ENCODE measurements at places on chromosomes 11 and 22. TPM values are rescaled to one million over a fixed set of nuclear protein-coding genes. Genes with fewer than 3 reads are reported as not detected.

DNA sequence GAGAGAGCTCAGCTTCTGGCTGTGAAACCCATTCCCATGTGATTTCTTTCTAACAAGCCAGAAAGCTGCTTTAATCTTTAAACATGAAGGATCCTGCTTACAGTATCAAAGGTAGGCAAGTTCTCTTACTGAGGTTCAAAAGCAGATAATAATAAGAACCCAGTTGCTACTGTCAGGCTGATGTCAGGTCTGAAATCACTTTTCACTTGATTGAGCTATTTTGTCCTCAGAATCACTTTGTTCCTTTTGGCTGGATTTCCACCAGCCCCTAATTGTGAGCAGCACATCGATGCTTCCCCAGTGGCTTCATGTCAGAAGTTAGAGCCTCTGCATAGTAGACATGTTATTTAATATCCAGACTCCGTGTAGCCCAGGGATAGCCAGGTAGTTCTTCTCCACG, 55.8 kb upstream of the CEP295 start:
- DNase-seq: no peak

- no peak for DNase-seq
These were observed 33.6 kb downstream of the USH1C start for GRCh38 chr11:17510507-17511206.

DNA sequence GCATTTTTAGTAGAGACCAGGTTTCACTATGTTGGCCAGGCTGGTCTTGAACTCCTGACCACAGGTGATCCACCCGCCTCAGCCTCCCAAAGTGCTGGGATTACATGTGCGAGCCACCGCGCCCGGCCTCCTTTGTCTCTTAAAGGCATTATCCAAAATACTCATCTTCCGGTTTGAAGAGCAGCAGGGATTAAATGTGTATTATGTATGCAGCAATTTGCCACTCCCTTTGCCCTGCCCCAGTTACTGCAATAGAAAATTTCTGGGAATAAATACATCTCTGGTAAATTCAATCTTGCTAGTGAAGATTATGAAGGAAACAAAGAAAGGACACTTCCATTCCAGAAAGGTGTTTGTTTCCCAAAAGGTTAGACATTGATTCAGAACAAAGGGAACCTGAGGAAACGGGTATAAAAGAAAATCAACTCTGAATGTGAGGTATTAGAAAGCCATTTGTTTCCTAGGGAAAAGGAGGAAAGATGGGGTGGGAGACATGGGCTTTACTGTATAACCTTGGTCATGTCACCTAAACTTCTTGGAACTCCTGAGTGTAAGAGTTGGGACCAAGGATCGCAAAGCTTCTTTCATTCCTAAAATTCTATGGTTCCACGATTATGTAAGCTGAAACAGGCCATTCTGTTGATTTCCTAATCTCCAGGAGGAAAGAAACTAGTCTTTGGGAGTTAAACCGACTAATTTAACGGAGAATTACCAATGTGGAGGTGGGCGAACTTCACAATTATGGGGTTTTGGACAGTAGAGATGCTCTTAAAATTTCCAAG, 959 bp upstream of the HIPK3 start:
- DNase-seq: no peak

GRCh38 chr11:69065147-69065710, 16.5 kb downstream of the TPCN2 start:
- no peak for DNase-seq

GRCh38 chr11:14520747-14521151, 563 bp upstream of the PSMA1 start:
- no peak for DNase-seq

- DNase-seq: no peak
These were observed 13.7 kb upstream of the POU2AF2 start for GRCh38 chr11:111231836-111232235.

GRCh38 chr11:46508360-46508759, 85.5 kb downstream of the AMBRA1 start:
- DNase-seq: no peak

DNA sequence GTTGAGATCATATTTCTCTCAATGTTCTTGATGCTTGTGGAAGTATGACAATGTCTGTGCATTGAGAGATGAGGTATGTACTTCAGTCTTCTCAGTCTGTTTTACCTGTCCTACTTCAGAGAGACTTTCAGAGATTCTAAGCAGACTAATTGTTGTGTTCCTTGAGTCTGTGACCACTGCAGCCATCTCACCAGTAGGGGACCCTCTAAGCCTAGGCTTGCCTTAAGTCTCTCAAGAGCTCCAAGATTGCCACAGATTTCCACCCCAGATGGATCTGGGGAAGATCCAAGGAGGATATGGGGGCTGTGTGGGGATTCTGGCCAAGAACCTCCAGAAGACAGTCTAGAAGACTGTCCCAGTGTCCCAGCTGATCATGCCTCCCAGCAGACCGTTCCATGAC, 179.9 kb upstream of the PLET1 start:
- DNase-seq: no peak

GRCh38 chr11:62885137-62885750, 4.5 kb downstream of the SLC3A2 start:
- DNase-seq: no peak

DNA sequence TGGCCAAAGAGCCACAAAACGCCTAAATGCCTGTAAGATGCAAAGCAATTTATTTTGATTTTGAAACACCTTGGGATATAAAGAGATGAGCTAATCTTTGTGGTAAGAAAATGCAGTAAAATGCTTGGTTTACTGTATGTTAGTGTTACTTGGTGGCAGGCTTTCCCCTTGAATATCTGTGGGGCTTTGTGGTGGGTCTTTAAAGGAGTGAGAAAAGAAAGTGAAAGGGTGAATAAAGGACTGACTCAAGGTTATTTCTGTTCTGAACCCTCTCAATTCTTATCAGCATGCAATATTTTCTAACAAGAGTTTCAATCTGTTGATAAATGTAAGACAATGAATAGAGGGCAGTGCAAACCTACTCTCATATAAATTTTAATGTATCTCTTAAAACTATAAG, 1555.9 kb upstream of the RAG2 start:
- DNase-seq: no peak

- DNase-seq: no peak
These were observed 118.0 kb downstream of the SIK3 start for GRCh38 chr11:116980136-116980793.

- DNase-seq: peak; percentile 7
These were observed 76.9 kb upstream of the CADM1 start for GRCh38 chr11:115580927-115581680.

DNA sequence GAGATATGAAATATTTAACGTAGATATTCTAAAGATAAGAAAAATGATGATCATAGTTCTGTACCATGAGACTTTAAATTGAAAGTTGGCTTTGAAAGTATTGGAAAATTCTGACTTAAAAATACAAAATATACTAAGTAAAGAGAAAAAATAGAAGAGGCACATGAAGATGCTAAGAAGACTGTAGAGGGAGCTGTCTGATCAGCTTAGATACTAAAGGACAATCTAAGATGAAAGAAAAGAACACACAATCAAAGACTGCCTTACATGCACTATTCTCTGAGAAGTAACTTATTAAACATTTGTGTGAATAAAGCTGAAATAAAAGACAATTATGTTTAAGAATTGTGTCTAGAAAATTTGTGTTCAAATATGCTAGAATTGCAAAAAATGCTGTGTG, 55.1 kb downstream of the RBMXL2 start:
- no peak for DNase-seq

DNA sequence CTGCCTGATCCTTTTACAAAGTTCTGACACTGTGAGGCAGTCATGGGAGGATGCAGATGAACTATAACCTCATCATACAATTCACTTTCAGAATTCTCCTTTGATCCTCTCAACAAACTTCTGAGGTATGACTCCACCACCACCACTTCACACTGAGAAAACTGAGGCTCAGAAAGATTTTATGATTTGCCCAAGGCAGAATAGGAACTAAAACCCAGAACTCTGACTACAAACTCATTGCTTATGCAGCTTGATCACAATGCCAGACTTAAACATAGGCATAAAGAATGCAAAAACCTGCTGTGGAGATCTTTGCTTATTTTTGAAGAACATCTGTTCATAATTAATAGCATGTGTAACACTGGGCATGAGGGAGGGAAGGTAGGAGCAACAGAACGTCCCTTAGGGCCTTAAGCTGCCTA, 20.4 kb downstream of the FAM168A start:
- no peak for DNase-seq

DNA sequence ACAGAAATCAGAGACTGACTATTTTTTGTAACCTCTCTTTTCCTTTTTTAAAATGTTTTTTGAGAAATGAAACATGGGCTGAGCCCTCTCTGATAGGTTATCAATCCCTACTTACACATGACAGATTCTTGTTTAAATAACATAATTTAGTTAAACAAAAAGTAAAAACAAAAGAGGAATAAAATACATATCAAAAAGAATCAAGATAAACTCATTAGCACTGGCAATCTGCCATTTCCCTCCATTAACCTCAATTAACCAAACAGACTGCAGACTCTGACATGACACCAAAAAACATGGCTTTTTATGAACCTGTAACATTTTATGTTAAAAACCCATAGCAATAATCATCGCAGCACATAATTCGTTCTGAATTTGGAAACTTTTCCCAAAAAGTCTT, 284.4 kb upstream of the MTNR1B start:
- DNase-seq: no peak

GRCh38 chr22:27882507-27883290, 36.4 kb downstream of the PITPNB start:
- DNase-seq: no peak

GRCh38 chr11:120239713-120240640, at the start of gene POU2F3:
POU2F3 (plus strand) TSS chr11:120240140; CDS start chr11:120240344, 204 bp downstream.
- no peak for DNase-seq

GRCh38 chr22:43923191-43923590, 414 bp upstream of the PNPLA3 start:
- no peak for DNase-seq

GRCh38 chr11:73241300-73241699, 23.2 kb downstream of the P2RY2 start:
- DNase-seq: no peak

DNA sequence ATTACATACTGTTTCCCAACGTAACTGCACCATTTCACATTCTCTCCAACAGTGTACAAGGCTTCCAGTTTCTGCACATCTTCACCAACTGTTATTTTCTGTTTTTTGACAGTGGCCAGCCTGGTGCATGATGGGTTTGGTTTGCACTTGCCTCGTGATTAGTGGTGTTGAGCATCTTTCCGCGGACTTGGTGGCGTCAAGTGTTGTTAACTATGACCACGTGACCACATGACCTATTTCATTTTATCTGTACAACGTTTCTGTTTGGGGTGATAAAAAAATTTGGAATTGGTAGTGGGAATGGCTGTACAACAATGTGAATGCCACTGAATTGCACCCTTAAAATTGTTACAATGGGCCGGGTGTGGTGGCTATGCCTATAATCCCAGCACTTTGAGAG, 2.5 kb upstream of the YPEL1 start:
- no peak for DNase-seq

DNA sequence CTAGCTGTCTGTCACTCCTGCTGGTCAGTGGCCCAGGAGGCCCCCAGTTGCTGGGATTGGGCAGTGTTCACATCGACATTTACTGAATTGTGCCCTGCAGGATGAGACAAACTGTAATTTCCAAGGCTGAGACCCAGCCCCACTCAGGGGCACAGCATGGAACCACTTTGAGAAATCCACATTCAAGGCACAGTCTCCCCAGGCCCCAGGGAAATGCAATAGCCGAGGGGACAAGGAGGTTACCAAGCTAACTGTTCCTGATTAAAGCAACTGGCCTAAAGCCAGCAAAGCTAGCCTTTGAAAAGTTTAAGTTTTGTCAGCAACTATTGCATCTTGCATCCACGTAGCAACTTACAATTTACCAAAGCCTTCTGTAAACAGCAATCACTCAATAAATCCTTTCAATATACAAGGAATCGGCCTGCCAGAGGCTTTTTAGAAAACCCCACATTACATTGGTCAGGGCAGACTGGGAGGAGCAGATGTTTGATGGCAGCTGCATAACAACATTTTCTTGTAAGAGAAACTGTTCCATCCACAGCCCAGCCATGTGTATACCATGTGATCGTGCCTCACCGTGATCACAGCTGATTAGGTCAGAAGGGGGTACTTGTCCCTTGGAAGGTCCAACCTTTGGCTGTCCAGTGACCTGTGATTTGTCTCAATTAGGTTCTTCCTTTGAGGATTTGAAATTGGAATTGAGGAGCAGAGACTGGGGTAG, 103.9 kb downstream of the TENM4 start:
- no peak for DNase-seq

DNA sequence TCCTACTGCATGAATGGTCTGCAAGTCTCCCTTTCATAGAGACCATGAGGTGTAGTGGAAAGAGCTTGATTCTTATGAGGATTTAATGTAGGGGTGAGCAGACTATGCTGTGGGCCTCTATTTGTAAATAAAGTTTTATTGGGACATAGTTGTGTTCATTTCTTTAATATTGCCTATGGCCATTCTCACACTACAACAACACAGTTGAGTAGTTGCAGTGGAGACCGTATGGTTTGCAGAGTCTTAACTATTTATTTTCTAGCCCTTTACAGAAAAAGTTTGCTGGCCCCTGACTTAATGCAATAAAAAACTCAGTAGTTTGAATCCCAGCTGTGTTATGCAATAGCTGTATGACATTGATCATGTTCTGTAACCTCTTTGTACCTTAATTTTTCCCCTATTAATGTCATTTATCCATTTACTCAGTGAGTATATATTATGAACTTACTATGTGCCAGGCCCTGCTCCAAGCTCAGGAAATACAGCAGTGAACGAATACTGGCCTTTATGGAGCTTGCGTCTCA, 106.3 kb downstream of the ATXN10 start:
- no peak for DNase-seq

DNA sequence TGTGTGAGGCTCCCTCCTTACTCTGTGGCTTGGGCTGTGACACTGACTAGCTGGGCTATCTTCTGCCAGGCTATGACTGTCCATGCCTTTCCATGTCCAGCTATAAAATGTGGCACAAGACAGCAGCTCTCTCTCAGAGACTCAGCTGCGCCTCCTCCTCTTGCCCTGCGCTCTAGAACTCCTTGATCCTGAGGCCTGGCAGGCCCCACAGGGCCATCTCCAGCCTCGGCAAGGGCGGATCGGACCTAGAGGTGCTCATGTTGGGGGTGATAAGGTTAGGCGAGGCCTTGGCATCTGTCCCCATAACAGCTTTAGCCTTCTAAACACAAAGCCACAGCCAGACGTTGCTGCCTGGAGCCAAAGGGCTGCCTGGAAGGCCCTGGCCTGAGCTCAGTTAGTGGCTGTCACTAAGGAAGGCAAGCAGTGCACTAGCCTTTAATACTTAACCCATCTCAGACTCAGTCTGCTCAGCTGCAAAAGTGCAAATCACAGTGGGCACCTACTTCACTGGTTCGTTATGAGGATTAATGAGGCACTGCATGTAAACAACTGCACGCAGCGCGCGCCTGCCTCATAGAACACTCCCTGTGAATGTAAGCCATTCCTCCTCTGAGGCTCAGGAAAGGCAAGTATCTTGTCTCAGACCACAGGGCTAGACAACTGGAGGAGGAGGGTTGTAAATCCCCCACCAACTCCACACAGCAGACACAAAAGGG, 1.2 kb downstream of the GUCD1 start:
- no peak for DNase-seq

GRCh38 chr11:115269191-115269950, 234.8 kb downstream of the CADM1 start:
- no peak for DNase-seq

GRCh38 chr11:16191212-16191867, 165.0 kb downstream of the SOX6 start:
- no peak for DNase-seq

Gene ARHGAP32
- 6.7 TPM for total RNA-seq

Gene CSNK2A3
- 2.0 TPM for total RNA-seq

Gene SERPIND1
- total RNA-seq: 0.17 TPM

Gene DRD4
- total RNA-seq: not detected

Gene MS4A4E
- total RNA-seq: not detected

Gene HBB
- total RNA-seq: not detected

Gene OR51I1
- total RNA-seq: not detected

Gene GLB1L3
- total RNA-seq: not detected
